ENCODE measurements at places on chromosomes 4 and X. TPM values are rescaled to one million over a fixed set of nuclear protein-coding genes. Genes with fewer than 3 reads are reported as not detected.

DNA sequence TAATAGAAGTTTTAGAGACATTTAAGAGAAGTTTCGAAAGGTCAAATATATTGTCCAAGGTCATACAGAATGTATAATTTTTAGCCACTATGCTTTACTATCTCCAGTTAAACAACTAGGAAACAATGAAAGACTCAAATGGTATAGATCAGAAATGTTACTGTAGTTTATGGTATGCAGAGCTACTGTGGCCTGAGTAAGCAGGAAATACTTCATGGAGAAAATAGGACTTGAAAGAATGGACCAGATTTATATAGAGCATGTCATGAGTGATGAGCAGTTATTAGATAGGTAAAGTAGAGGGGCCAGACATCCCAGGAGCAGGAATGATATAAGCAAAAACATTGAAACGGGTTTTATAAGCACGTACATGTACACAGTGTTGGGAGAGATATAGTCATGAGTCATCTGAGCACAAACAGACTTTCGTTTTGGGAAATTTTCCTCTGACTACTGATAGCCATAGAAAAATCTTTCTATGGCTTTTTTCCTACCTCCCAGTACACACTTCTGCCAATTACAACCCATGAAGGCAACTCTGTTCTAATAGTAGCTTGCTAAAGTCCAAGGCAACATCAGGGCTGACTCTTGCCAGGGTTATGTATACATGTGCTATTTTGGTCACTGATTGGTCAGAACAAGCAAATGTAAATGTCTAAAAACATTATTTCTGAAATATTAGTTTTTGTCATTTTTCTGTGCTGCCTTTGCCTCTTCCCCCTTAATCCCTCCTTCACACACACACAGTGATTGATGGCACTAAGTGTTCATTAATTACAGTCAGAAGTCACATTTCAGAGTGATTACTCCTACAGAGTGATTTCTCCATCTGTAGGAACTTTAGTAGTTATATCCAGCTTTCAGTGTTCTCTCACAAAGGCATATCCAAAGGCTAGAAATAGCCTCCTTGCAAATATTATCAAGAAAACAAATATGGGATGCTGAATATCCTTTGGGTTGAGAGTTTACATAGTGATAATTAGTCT is 198.7 kb downstream of the ENOX2 start:
- no peak for DNase-seq

ZFP42 gene
- 188 TPM for total RNA-seq

- DNase-seq = no peak
Observed at GRCh38 chrX:129629837-129630236, 24.9 kb downstream of the APLN start.

- no peak for DNase-seq
Observed at GRCh38 chr4:3389233-3390215, 52.2 kb upstream of the HGFAC start.

GRCh38 chrX:139720136-139720535 is 12.2 kb upstream of the MCF2 start:
- peak; percentile 42 for DNase-seq

FMR1NB gene
- total RNA-seq = not detected

Measured in H1 (cell line).